Stimulated activated naive CD4-positive, alpha-beta T cell treated with Interleukin-2 at 50 U/mL for 16 hours (primary cell): ENCODE measurements at places on chromosomes 12 and 14.

DNA sequence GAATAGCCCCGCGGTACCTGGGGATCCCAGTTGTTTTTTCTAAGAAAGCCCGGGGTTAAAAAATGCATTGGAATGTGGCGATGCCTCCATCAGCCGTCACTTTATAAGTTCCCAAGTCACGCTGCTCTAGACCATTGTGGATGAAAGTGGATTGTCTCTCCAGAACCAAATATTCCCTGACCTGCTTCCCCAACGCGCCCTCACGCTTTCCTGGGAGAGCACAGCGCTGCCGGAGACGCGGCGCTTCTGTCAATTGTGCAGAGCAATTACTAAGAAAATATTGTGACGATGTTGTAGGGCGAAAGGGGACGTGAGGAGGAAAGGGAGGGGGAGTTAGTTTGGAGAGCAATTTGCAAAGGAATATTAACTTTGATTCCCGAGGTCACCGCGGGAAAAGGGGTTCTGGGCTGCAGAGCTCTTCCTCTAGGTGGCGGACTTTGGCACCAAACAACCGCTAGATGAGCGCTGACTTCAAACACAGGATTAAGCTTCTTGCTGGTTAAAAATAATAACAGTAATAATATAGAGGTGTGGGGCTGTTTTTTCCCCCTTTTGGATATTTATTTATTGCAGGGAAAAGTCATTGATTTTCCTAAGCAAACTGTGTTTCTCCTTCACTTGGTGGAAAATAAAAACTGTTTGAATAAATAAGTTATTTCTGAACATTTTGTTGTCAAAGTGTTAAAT is 9.6 kb upstream of the FOXG1 start:
- no peak for DNase-seq

- no peak for DNase-seq
These were observed 85.5 kb upstream of the PTHLH start for GRCh38 chr12:28057856-28058615.

GRCh38 chr14:91402771-91403600 is 14.6 kb downstream of the CCDC88C start:
- DNase-seq, result no peak

DNA sequence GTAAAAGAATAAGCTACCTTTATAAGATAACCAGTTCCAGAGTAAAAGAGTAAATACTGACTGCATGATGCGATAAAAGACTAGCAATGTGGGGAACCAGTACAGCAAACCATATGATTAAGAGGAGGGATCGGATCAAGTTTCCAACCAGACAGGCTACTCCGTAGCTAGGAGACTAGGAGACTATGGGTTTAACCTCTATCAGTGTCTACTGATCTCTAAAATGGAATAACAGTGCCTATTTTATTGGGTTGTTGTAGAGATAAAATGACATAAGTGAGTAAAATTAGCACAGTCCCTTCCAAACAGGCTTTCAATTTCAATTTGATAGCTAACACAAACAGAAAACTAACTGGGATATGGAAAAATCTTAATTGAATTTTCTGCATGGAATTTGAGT is 76.0 kb downstream of the PAWR start:
- DNase-seq, result no peak

DNA sequence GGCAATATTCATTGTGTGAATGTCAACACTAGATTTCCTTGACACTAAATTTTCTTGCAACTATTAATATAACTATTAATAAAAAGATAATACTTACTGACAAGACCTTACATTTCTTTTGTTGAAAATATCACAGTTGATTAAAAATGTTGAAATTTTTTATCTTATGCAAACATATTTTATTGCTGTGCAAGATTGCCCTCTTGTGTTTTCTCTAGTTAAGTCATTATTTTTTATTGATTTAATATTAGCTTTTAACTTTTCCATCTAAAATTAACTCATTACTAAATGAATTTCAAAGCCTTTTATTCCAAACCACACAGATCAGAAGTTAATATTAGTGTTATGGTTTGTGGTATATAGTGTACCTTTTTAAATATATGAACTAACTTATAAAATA is 11.7 kb upstream of the NAA30 start:
- DNase-seq, result no peak

DNA sequence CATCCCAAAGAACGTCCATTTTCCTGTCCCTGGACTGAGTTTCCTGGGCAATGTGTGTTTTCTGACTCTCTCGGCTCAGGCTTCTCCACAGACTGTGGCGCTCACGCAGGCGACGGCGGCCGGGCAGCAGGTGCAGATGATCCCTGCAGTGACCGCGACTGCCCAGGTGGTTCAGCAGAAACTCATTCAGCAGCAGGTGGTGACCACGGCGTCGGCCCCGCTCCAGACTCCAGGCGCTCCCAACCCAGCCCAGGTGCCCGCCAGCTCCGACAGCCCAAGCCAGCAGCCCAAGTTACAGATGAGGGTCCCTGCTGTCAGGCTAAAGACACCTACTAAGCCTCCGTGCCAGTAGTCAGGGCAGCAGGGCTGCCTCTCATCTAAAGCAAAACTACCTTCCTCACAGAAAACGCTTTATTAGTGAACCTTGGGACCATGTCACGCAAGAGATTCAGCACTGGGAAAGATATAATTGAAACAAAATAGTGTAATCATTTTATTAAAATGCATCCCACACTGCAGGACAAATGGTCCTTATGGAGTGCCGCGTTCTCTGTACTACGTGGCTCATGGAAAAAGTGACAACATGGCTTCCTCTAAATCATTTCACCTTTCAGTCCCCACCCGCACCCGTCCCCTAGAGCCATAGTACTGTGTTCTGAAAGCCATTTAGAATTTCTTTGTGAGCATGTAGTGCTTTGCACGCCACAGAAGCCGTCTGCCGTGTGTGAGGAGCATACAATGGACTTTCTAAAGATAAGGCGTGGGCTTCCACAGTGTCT is 66.6 kb downstream of the DDX51 start:
- DNase-seq, result no peak

DNA sequence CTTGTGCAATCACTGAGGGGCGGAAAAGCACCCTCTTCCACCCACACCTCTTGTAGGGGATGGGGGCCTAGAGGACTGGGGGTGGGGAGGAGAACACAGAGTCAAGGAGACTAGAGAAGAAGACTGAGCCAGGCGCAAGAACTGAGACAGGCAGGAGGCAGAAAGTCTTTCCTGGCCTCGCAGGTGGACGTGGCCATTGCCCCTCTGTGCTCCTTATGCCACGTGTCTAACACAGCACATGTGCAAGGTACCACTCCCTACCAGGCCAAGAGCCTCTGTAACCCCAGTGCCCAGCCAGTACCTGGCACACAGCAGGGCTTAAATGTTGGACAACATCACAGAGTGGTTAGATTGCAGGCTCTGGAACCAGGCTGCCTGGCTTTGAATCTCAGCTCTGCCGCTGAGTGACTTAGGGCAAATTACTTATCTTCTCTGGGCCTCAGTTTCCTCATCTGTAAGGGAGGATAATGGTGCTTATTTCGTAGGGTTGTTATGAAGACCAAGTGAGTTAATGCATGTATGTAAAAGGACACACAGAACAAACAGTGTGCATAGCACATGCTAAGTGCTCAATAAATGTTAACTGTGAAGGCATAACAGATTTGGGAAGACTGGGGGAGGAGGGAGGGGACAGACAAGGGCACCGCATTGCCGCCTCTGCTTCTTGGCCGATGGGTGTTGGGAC is 1.4 kb upstream of the TAMALIN start:
- DNase-seq, result no peak

DNA sequence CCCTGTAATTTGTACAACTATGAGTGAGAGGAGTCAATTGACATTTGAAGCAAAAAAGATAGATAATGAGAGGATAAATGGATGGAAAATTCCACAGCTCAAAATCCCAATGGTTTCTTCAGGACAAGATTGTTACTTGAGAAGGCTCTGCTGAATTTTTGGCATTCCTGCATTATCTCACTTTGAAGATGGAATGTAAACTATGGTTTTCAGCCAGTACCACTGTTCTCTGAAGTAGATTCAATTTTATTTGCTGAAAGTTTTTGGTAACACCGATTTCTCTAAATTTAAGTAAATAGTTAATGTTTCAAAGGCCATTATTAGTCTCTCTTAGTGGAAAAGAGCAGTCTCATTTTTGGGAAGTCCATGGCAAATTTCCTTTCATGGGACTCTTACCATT is 121.9 kb upstream of the SLC38A2 start:
- no peak for DNase-seq

DNA sequence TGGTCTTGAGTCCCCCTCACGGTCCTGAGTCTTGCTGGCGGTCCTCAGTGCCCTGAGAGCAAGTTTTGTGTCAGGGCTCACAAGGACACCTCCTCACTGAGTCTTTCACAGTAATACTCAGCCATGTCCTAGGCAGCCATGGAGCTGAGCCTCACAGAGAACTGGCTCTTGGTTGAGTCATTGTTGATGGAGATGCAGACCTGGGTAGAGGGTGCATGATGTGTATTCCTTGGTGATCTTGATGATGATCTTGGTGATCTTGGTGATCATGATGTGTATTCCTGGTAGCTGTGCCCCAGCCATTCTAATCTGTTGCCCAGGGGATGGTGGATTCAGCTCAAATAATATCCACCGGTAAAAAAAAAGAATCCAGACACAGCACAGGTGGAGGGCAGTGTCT is 495.4 kb downstream of the TMEM121 start:
- DNase-seq, result no peak

DNA sequence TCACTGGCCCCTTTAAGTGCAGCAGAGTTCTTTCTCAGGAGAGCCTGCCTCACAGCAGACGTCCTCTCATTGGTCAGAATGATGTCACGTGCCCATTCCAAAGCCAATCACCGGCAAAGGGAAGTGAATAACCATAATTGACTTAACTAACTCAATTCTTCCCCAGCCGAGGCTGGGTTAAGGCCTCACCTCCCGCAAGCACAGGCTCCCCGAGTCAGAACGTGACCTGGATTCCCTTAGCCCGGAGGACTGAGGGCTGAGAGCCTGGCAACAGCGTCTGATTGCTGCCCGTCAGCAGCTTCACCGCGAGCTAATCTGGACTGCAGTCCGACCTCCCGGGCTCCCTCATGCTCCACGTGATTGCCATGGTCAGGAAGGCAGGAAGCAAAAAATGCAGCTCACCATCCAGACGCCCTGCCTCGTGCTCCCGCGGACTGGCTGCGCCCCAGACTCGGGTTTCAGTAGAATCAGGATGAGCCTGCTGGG is 92.1 kb upstream of the FZD10 start:
- DNase-seq, result no peak

- DNase-seq, result no peak
These were observed 28.8 kb upstream of the LMO3 start for GRCh38 chr12:16634786-16635185.
